ENCODE measurements at places on chromosomes 1 and 21.
A peak's percentile ranks its signal among the peaks of the same experiment; 100 is the strongest.

DNA sequence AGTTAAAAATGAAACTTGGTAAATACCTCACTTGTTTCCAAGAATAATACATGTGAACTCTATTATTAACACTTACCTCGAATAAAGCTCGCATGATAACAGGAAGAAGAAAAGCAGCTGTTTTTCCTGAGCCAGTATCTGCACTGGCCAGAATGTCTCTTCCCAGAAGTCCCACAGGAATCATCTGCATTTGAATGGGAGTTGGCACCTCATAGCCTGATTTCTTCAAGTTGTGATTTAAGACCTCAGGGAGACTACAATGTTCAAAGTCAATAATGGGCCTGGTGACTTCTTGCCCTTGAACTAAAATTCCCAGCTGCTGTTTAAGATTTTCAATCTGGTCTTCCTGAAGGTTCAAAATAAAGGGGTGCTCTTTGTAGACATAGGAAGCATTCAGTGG lies 3.8 kb downstream of the DDX59 start:
- peak; percentile 68 for DNase-seq

- DNase-seq = no peak
Measured at GRCh38 chr1:235960809-235961208, 94.1 kb upstream of the LYST start.

- no peak for DNase-seq
Measured at GRCh38 chr21:43913928-43914327, 48.9 kb downstream of the AGPAT3 start.

DNA sequence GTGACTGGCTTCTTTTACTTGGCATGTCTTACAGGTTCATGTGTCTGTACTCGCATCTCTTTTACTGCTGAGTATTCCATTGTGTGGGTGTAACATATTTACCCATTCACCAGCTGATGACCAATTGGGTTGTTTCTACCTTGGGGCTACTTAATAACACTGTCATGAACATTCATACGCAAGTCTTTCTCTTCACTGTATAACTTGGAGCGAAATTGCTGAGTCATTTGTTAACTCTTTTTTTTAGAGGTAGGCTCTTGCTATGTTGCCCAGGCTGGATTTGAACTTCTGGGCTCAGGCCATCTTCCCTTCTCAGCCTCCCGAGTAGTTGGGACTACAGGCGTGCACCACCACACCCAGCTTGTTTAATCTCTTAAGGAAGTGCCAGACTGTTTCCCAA lies 6.5 kb downstream of the PYCR2 start:
- no peak for DNase-seq

GRCh38 chr1:166338105-166338504 lies 171.3 kb upstream of the FAM78B start:
- no peak for DNase-seq

DNA sequence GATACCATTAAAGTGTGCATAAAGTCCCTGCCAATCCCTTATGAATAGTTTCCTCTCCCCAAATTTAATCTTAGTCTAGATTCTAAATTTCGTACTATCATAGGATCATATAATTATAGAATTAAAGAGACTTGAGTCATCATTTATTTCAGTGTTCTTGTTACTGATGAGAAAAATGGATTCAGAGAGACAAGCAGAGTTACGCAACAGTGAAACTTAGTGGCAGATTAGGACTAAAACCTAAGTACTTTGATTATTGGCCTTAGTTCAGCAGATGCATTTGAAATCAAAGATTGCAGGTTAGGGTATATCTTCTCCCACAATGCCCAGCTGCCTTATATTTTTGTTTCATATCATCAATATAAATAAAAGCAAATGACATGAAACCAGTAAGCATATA lies 843 bp upstream of the KRTAP19-7 start:
- no peak for DNase-seq

DNA sequence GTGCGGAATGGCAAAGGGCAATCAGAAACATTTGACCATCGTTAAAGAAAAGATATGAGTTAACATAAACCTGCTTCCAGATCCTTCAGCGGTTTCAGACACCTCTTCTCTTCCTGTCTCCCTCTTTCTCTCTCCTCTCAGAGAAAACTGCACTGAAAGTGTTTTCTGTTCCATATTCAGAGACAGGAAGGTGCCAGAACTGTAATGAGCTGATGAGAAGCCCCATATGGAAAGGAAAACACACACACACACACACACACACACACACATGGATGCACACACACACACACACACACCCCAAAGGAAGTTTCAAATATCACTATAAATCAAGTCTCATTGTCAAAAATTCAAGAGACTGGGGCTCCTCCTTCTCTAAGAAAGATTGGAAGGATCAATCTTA lies 515.5 kb downstream of the NUF2 start:
- DNase-seq = no peak

- no peak for DNase-seq
Measured at GRCh38 chr1:154521695-154522094, 19.5 kb upstream of the SHE start.

- peak; percentile 10 for DNase-seq
Measured at GRCh38 chr1:84847253-84848250, 45.5 kb downstream of the LPAR3 start.

DNA sequence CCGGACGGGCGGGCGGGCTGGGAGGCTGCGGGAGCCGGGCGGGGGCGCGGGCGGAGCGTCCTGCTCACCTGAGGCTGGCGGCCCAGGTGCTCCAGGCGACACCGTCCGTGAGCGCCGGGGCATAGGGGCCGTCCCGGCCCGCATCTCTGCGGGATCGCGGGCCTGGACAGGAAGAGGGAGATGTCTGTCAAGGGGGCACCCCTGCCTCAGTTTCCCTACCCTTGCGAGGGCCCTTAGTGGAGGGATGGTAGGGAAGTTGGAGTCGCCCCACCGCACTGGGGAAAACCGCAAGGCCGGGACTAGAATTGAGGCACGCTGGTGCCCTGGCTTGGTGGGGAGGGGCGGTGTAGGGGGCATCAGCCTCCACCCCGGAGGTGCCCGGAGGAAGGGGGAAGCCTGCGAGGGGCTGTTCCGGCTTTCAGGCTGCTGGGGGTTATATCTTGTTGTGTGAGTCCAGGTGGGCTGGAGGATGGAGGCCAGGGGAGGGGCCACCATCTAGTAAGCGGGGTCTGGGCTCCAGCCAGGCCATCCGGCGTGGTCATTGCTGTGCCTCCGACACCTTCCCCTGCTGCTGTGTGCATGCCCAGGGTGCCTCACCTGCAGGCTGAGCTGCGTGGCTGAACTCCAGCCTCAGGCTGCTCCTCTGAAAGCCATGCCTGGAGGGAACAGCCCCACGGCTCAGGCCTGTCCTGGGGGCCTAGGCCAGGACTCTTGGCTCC lies 580 bp downstream of the VWA1 start:
- DNase-seq = no peak

- DNase-seq = no peak
Measured at GRCh38 chr1:22844621-22845020, 128.0 kb downstream of the LACTBL1 start.

DNA sequence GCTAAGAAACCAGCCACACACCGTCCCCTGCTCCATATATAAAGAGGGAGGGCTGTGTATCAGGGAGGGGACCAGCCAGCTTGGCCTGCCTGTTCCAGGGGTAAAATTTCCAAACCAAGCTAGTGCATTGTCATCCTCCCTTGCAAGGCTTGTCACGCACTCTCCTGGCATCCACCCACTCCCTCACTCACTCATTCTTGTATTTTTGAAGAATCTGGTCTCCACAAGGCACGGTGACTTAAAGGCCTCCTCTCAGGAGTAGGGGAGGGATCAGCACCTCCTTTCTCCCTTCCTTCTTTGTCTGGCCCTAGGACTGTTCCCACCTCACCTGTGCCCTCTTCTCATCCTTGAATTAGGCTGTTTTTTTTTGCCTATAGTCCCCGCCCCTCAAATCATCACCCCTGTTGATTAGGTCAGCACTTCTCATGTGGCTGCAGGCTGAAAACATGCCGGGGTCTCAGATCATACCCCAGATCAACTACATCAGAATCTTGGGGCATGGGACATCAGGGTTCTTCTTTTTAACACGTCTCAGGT lies 5.0 kb downstream of the ABCA4 start:
- DNase-seq = no peak

DNA sequence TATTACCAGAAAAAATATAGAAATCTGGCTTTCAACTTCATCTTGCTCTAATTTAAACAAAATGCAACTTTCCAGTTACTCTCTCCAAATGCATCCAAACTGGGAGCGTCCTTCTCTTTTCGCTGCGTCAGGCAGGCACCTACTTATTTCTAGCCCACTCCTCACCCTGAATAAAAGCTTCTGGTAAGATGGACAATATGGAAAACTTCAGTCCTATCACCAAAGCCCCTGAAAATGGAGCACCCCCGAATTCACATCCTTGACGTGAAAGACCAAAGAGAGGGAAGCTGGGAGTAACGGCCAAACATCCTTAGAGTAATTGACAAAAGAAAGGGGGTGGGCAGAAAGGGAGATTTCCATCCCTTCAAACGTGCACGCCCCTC lies 5.5 kb upstream of the PROX1 start:
- DNase-seq = peak; percentile 1

DNA sequence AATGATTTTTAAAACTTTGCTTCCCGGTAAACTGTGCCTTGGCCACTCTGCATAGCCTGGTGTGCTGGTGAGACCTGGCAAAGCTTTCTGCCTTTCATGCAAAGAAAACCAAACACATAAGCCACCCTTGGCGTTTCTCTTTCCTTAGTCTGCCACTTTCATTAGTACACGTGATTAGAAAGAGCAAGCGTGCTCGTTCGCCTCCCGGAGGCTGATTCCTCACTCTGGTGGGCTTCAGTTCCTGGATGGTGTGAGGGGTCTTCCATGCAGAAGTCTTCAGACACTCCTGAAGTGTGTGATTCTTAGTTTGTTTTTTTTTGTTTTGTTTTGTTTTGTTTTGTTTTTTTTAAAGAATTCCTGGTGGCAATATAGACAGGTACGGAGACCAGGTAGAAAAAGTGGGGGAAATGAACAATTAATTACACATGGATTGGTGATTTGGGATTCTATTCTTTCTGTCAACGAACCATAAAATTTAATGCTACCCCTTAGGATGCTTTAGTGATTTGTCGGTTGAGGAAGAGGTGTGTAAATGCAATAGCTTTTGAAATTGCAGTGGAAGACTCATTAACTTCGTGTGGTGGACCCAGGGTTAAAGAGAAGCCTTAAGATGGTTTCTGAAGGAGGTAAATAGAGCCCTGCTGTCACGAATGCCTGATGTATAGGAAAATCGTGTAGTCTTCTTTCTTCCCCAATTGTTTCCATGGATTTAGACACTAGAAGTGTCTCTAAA lies 2.1 kb downstream of the GALNT2 start:
- peak; percentile 32 for DNase-seq

DNA sequence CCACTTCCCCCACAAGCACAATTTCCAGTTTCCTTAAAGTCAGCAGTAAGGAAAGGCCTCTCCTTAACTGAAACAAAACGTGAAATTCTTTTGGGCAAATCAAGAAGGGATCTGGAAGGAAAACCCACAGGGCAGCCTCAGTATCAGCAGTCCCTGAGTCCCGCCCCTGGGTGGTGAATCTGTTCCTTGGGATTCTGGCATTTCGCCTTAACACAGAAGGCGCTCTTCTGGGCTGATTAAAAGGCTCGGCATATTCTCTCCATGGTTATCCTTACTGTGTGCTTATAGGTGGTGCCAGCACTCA lies 12.2 kb upstream of the RAB4A start:
- peak; percentile 67 for DNase-seq

- DNase-seq = no peak
Measured at GRCh38 chr1:198667186-198667585, 28.3 kb downstream of the PTPRC start.

DNA sequence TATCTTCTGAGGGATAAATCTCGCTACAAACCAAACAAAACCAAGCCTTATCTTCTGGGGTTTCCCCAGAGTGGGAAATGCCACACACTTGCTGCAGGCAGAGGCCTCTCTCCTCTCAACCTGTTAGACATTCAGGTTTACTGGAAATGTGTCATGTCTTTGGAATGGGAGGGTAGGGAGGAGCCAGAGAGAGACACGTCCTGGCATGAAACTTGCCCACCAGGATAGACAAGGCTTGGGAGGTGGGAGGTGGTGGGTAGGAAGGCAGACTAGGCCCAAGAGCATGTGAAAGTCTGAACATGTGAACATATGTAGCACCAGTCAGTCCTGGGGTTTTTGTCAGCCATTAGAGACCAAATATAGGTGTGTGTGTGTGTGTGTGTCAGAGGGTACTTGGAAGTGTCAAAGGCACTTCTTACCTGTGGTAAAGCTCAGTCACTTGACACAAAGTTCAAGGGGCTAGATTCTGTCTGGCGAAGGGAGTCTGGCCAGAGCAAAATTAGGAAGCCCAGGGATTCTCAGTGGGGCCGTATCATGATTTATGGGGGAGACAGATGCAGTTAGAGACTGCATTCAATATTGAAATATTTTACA lies 32.4 kb upstream of the PIGC start:
- peak; percentile 88 for DNase-seq

DNA sequence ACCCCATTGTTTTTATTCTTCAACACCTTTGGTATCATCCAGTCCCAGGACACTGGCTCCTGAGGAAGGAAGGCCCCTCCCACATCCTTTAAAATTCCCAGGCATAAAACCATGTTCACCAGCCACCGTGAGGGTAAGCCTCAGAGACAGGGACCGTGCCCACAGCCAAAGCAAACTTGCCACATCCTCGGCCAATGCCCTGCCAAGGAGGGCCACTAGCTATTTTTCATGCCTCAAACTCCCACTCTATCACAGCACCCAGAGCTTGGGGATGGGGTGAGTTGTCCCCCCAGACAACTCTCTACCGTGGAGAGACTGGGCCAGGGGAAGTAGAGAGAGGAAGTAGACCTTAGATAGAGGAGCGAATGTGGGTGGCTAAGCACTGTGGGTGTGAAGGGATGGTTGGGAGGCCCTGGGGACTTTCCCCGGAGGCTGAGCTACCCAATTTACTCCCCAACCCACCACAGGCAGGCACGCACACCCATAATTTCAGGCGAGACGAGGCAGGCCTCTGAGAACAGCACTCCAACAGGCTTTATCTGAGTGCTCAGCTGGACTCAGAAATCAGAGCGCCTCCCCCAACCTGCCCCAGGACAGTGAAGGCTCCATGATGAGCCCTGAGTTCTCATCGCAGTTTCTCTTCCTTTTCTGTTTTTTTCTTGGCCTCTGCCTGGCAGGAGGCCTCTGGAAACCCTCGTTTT lies 15.9 kb upstream of the BTG2 start:
- no peak for DNase-seq

- no peak for DNase-seq
Measured at GRCh38 chr21:45379171-45379900, 25.6 kb upstream of the COL18A1 start.

DNA sequence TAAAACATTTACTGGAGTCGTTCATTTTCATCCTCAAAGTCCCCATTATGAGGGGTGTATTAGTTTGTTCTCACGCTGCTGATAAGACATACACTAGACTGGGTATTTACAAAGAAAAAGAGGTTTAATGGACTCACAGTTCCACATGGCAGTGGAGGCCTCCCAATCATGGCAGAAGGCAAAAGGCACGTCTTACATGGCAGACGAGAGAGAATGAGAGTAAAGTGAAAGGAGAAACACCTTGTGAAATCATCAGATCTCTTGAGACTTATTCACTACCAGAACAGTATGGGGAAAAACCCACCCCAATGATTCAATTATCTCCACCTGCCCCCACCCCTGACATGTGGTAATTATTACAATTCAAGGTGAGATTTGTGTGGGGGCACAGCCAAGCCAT lies 830.4 kb upstream of the RGS18 start:
- no peak for DNase-seq
